ENCODE measurements at places on chromosomes 2 and 18. TPM values are rescaled to one million over a fixed set of nuclear protein-coding genes. Genes with fewer than 3 reads are reported as not detected.

MAP4K4 gene
- total RNA-seq: 142 TPM

DAW1 gene
- 0.93 TPM for total RNA-seq

POTEI gene
- total RNA-seq: 2.0 TPM

ANKRD44 gene
- 5.0 TPM for total RNA-seq

CXCR1 gene
- total RNA-seq: not detected

RNMT gene
- total RNA-seq: 53.3 TPM

TXNDC2 gene
- total RNA-seq: not detected

CSRNP3 gene
- 13.6 TPM for total RNA-seq

SNX17 gene
- total RNA-seq: 92.6 TPM

MOGAT1 gene
- not detected for total RNA-seq

RAMP1 gene
- total RNA-seq: not detected

ABCG5 gene
- total RNA-seq: not detected

NCKAP1 gene
- 133 TPM for total RNA-seq

UGT1A6 gene
- not detected for total RNA-seq

SAG gene
- total RNA-seq: not detected

POTEC gene
- 2.5 TPM for total RNA-seq

Data from endodermal cell (in vitro differentiated cells).